Adrenal gland (tissue), 19 donors: ENCODE measurements at places on chromosomes 5 and 9. TPM values are rescaled to one million over a fixed set of nuclear protein-coding genes. Genes with fewer than 3 reads are reported as not detected.
A peak's percentile ranks its signal among the peaks of the same experiment; 100 is the strongest.

Gene SVEP1
- 40.9 TPM for total RNA-seq

Gene CD14
- total RNA-seq: 885 TPM

Gene WNT8A
- not detected for total RNA-seq

Gene ALDOB
- 2.0 TPM for total RNA-seq

Gene DROSHA
- 58.2 TPM for total RNA-seq

Gene GLRX
- 68.1 TPM for total RNA-seq

Gene NR2F1
- total RNA-seq: 99.8 TPM

Gene PSMD5
- total RNA-seq: 29.3 TPM

Gene IPPK
- total RNA-seq: 16.6 TPM

- H3K27me3 ChIP-seq: no peaks in the 10 kb centered on the region
- no peak for DNase-seq
- no peaks in the 10 kb centered on the region for H3K36me3 ChIP-seq
- H3K4me1 ChIP-seq: no peaks in the 10 kb centered on the region
- H3K27ac ChIP-seq: no peak overlapping the region
Measured at GRCh38 chr5:30103452-30104202, 1089.9 kb upstream of the CDH6 start.

- DNase-seq: no peak
- H3K36me3 ChIP-seq: peaks cover 65% of the 10 kb centered on the region
- no peaks in the 10 kb centered on the region for H3K27me3 ChIP-seq
- no peak overlapping the region for H3K27ac ChIP-seq
Measured at GRCh38 chr5:173155912-173156311, 11.6 kb downstream of the BNIP1 start.

- H3K27me3 ChIP-seq: no peaks in the 10 kb centered on the region
- no peak overlapping the region for H3K4me3 ChIP-seq
- H3K27ac ChIP-seq: no peak overlapping the region
- H3K4me1 ChIP-seq: no peaks in the 10 kb centered on the region
- no peak for DNase-seq
Measured at GRCh38 chr9:131149688-131150053, 24.3 kb downstream of the NUP214 start.

DNA sequence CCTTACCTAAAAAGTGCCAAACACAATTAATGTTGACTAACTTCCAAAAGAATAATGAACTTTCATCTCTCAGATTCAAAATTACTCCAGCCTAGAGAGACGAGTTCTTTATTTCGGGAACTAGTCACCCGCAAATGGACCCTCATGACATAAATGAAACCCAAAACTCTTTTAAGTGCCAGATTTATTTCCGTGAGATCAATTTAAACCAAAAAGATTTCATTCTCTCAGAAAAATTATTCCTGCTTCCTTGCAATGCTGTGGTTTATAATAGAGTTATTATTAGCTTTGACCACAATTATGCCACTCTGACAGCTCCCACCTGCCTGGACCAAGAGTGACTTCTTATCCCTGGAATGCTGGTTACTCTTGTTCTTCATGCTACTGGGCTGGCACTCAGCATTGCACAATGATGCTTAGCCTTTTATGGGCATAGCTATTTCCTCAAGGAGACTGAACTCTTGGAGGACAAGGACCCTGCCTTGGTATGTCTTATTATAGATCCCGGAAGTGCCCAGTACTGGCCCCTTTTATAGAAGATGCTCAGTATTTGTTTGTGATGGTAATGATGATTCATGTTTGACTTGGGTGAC lies 183.5 kb downstream of the SNX18 start:
- no peak overlapping the region for H3K27ac ChIP-seq
- H3K4me3 ChIP-seq: no peak overlapping the region
- DNase-seq: peak; percentile 14
- H3K27me3 ChIP-seq: no peaks in the 10 kb centered on the region
- H3K36me3 ChIP-seq: no peaks in the 10 kb centered on the region

- H3K27me3 ChIP-seq: no peaks in the 10 kb centered on the region
- no peak overlapping the region for H3K27ac ChIP-seq
- no peak overlapping the region for H3K4me3 ChIP-seq
- no peaks in the 10 kb centered on the region for H3K4me1 ChIP-seq
Measured at GRCh38 chr5:66239034-66239433, 94.9 kb downstream of the SREK1 start.

- H3K27me3 ChIP-seq: no peaks in the 10 kb centered on the region
- peak; percentile 89 for DNase-seq
- no peaks in the 10 kb centered on the region for H3K4me1 ChIP-seq
- no peaks in the 10 kb centered on the region for H3K36me3 ChIP-seq
- H3K4me3 ChIP-seq: no peak overlapping the region
Measured at GRCh38 chr5:147391781-147392180, 118.1 kb downstream of the DPYSL3 start.

DNA sequence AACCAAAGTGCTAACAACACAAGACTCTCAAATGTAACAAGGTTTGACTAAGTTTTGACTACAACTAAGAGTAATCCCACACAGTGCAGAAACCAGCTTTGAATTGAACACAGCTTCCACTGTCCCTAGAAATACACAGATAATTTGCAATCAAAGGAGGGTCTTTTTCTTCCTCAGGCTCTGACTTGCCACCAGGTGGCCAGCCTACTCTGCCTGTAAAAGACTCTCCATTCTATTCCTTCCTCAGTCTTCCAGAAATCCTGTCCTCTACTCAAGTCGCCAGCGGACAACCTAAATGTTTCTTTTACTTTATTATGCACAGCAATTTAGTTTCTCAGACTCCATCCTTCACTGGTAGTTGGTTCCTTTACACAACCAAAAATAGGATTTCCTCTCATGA lies 32.2 kb upstream of the MCTP1 start:
- no peaks in the 10 kb centered on the region for H3K36me3 ChIP-seq
- no peaks in the 10 kb centered on the region for H3K4me1 ChIP-seq
- no peak for DNase-seq
- no peak overlapping the region for H3K27ac ChIP-seq
- no peak overlapping the region for H3K4me3 ChIP-seq

GRCh38 chr9:90464978-90465377 lies 177.6 kb downstream of the DIRAS2 start:
- no peaks in the 10 kb centered on the region for H3K36me3 ChIP-seq
- no peak for DNase-seq
- no peak overlapping the region for H3K27ac ChIP-seq

GRCh38 chr5:151580239-151580638 lies 10.9 kb downstream of the FAT2 start:
- no peak for DNase-seq
- no peaks in the 10 kb centered on the region for H3K27me3 ChIP-seq
- H3K27ac ChIP-seq: no peak overlapping the region
- H3K4me3 ChIP-seq: no peak overlapping the region
- H3K4me1 ChIP-seq: no peaks in the 10 kb centered on the region

- no peak overlapping the region for H3K4me3 ChIP-seq
- no peak for DNase-seq
- H3K27me3 ChIP-seq: no peaks in the 10 kb centered on the region
Measured at GRCh38 chr9:85662573-85662972, 79.2 kb downstream of the AGTPBP1 start.

GRCh38 chr5:126732716-126733115 lies 44.2 kb upstream of the LMNB1 start:
- no peaks in the 10 kb centered on the region for H3K36me3 ChIP-seq
- H3K4me1 ChIP-seq: no peaks in the 10 kb centered on the region
- H3K27ac ChIP-seq: no peak overlapping the region
- no peak overlapping the region for H3K4me3 ChIP-seq
- no peaks in the 10 kb centered on the region for H3K27me3 ChIP-seq

GRCh38 chr5:135655468-135655815 lies 76.7 kb upstream of the CXCL14 start:
- no peaks in the 10 kb centered on the region for H3K27me3 ChIP-seq
- H3K4me3 ChIP-seq: no peak overlapping the region
- no peak for DNase-seq
- H3K36me3 ChIP-seq: no peaks in the 10 kb centered on the region
- H3K27ac ChIP-seq: no peak overlapping the region

DNA sequence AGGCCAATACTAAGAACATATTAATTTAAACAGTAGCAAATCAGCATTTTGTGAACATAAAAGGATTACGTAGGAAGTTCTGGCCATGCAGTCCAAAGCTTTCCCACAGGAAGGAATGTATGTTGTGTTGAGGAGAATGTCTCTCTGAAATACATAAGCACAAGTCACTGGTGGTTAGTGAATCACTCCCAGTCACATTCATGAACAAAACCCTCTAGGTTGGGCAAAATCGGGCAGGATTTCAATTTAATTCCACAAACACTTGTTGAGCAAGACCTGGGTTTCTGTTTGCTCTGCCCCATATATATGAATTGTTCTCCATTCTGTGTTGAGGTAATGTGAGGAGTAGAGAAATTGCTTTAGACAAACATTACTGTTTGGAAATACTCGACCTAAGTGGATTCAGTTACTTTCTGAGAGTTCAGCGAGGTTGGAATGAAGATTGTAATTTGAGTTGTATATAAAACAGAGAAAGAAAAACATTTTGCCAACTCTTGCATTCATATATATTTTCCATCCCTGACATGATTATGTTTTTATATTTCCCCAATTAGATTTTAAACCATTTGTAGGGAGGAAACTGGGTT lies 127.6 kb upstream of the RPS23 start:
- H3K4me3 ChIP-seq: no peak overlapping the region
- H3K27me3 ChIP-seq: no peaks in the 10 kb centered on the region
- H3K36me3 ChIP-seq: no peaks in the 10 kb centered on the region
- H3K27ac ChIP-seq: no peak overlapping the region
- DNase-seq: no peak

DNA sequence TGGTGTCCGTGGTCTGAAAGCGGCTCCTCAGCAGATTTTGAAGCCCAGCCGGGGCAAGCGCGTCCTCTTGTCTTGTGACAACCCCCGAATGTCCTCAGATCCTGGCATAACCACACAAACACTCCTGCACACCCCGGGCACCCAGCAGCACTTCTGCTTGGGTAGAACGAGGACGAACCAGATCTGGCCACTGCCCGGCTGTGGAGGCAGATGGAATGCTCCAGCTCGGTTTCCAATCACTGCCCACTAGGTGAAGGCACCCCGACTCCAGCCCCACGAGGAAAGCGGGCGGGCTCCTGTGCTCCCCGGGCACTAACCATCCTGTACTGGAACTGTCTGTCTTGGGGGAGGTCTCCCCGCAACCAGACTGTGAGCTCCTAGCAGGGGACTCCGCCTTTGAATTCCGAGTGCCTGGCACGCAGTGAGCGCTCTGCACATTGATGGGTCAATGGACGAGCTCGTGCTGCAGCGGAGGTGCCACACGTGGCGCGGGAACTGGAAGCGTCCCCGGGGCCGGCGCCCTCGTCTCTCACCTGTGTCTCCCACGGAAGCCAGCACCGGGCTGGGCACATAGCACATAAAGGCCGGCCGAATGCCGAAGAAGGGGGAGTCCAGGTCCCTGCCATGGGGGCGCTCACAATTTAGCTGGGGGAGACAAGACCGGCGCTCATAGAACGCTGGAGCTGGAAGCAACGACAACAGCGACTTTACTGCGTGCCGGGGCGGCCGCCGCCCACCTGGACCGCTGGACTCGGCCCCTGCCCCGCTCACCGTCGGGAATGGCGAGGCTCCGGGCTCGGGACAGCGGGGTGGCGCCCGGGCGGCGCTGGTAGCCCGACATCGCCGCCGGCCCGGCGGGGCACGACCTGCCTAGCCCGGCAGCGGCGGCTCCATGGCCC lies 608 bp downstream of the ENTR1 start:
- H3K27me3 ChIP-seq: no peaks in the 10 kb centered on the region
- H3K4me1 ChIP-seq: peaks cover 26% of the 10 kb centered on the region
- DNase-seq: peak; percentile 67
- no peaks in the 10 kb centered on the region for H3K36me3 ChIP-seq
- H3K27ac ChIP-seq: no peak overlapping the region
- H3K4me3 ChIP-seq: no peak overlapping the region

DNA sequence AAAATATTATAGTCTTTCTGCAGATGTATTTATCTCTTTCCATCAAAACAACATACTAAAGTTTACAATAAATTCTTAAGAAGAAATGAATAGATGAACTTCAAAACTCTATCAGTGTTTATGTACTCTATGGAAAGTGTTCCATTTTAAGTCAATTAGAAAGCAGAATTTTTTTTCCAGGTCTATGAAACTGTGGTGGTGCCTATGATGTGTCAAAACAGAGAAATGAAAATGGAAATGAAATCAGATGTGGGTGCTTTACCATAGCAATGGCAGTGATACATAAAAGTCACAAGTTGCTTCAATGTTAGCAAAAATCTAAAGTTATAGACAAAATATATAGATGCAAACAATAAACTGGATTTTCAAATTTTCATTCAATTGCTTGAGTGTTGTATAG lies 97.3 kb downstream of the PTCH1 start:
- no peaks in the 10 kb centered on the region for H3K4me1 ChIP-seq
- H3K4me3 ChIP-seq: no peak overlapping the region
- H3K27ac ChIP-seq: no peak overlapping the region
- no peaks in the 10 kb centered on the region for H3K27me3 ChIP-seq
- DNase-seq: no peak

DNA sequence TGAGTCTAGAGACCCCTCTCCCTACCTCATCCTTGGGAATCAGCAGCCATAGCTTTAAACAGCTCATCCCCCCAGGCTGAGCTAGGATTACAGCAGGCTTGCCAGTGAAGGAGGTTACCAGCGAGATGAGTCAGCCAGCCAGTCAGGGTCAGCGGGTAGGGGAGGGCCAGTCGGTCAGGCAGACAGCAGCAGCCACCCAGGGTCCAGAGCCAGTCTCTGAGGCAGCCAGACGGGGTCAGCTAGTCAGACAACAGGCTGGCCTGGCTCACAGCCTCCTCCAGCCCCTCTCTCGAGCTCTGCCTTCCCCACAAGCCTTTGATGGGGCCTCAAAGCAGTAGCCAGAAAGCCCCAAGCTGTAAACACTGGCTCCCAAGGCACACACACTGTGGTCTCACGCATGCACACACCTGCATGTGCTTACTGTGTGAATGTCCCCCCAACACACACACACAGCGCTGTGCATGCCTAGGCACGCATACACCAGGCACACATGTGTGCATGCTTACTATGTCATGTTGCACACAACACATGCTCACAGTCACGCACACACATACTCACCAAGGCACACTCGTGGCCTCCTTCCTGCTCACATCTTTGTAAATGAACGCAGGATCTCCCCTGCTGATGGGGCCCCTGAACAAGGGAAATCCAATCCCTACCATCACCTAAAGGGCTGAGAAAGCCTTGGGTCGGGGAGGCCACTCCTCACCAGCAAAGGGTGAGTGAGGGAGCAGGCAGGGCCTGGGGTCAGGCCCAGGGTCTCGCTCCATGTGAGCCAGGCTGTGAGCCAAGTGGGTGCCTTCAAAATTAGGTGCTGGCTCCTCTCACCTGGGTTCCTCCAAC lies 28.2 kb upstream of the CPLX2 start:
- H3K36me3 ChIP-seq: no peaks in the 10 kb centered on the region
- DNase-seq: peak; percentile 83
- H3K4me3 ChIP-seq: no peak overlapping the region
- no peaks in the 10 kb centered on the region for H3K27me3 ChIP-seq

- no peak overlapping the region for H3K4me3 ChIP-seq
- H3K27me3 ChIP-seq: no peaks in the 10 kb centered on the region
- no peaks in the 10 kb centered on the region for H3K4me1 ChIP-seq
- no peaks in the 10 kb centered on the region for H3K36me3 ChIP-seq
- H3K27ac ChIP-seq: no peak overlapping the region
- DNase-seq: no peak
Measured at GRCh38 chr5:28862137-28862859, 1823.9 kb upstream of the CDH9 start.

- no peaks in the 10 kb centered on the region for H3K4me1 ChIP-seq
- no peaks in the 10 kb centered on the region for H3K27me3 ChIP-seq
- no peak overlapping the region for H3K4me3 ChIP-seq
- no peak overlapping the region for H3K27ac ChIP-seq
- peaks cover 10% of the 10 kb centered on the region for H3K36me3 ChIP-seq
Measured at GRCh38 chr5:75550597-75550996, 38.9 kb downstream of the POLK start.

GRCh38 chr5:179382486-179382885 lies 37.2 kb upstream of the ADAMTS2 start:
- H3K4me1 ChIP-seq: no peaks in the 10 kb centered on the region
- H3K27ac ChIP-seq: no peak overlapping the region
- H3K36me3 ChIP-seq: no peaks in the 10 kb centered on the region
